ENCODE measurements at places on chromosomes 4 and X.

DNA sequence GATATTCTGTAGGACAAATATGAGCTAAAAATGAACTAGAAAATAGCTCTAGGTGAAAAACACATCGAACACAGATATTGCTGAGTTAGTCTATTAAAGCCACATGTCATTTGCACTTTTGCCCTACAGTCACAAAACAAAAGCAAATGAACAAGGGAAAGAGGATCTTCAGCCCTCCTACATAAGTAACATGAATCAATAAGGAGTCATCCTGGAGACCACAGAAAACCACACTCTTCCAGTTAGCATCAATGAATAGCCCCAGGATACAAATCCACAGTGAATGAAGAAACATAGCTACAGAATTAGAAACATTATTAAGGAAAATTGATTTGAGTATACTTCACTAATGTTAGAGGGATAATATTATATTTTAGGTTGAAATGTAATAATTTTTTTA is 311.4 kb downstream of the MAPK10 start:
- DNase-seq: no peak

- no peak for DNase-seq
Measured at GRCh38 chr4:25358515-25359275, 18.4 kb upstream of the ANAPC4 start.

DNA sequence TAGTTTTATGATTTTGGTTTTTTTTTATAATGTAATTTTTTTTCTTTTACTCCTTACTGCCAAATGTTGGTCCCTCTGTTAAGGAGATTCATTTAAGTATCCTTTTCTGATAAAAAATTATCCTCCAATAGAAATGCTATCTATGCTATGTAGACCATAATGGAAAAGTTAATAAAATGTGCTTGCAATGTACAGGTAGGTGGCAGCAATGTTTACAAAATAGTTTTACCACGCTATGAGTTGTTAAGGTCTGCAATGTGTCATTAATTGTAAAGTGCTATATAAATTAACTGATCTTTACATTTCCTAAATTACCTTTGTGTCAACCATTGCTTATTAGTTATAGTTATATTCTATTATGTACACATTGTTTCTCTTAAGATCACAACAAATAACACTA is 3.8 kb upstream of the CENPC start:
- no peak for DNase-seq

DNA sequence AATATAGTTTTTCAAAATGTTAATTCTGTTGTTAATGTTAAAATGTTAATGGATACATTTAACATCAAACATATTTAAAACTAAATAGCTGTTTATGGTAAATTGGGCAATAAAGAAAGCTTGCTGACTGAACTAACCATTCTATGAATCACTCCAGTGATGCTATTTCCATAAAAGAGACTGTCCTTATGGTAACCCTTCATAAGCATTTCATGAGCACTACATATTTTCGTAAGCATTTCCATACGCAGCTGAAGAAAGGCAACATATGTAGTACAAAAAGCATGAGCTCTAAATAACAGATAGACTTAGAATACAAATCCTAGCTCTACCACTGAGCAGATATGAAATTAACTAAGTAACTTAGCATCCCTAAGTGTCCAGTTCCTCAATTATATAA is 188.9 kb downstream of the COL25A1 start:
- DNase-seq: no peak
